ENCODE measurements at places on chromosomes 7 and 10.

DNA sequence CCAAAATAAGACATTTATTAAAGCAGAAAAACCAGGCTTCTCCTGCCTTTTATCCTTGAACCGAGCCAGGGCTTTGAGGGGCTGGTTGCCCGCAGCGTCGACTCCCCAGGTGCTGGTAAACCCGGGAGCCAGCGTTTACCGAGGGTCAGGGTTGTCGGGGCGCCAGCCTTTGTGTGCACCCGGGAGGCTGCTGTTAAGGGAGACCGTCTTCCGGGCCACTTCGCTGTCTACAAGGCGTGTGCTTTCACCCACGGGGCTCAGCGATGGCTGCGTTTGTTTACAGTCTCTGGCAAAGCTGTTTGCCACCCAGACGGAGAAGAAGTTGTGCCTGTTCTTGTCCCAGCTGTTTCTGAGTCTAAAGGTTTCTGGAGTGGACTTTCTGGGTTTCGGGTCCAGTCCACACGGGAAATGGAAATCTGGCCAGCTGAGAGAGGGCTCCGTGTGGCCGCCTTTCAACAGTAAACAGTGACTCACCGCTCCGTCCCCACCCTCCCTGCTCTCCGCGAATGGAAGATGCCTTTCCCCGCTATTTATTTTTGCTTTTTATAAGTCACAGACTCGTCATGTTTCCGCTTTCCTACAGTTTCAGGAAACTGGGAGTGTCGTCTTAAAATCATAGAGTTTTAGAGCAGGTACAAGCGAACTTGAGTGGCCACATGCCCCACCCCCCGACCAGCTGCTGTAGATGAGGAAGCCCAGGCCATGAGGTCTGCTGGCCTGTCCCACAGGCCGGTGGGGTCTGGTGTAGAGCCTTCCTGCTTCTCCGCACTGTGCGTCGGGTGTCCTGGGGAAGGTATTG lies 2.2 kb downstream of the MAFK start:
- peak; percentile 93 for DNase-seq

- DNase-seq: no peak
Measured at GRCh38 chr7:81990395-81990794, 220.5 kb upstream of the HGF start.

- no peak for DNase-seq
Measured at GRCh38 chr10:80751940-80752339, 214.2 kb downstream of the SH2D4B start.

- no peak for DNase-seq
Measured at GRCh38 chr7:95213148-95213547, 111.2 kb downstream of the PON1 start.

GRCh38 chr10:62496925-62497324 lies 122.8 kb downstream of the ZNF365 start:
- DNase-seq: no peak

DNA sequence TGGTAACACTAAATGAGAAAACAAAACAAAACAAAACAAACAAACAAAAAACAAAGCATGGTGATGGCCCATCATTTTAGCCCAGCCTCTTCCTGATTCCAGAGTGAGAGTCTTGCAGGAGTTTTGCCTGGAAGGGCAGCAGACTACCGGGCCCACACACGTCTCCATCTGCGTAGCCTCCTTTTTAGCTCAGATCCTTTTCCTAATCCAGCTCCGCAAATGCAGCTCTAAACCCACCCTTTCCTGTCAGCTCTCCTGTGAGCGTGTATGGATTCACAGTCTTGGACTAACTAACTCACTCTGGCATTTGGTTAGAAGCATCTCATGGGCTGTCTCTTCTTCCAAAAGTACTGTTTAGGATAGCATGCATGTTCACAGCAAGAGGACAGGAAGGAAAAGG lies 14.0 kb downstream of the OR9A4 start:
- DNase-seq: no peak

DNA sequence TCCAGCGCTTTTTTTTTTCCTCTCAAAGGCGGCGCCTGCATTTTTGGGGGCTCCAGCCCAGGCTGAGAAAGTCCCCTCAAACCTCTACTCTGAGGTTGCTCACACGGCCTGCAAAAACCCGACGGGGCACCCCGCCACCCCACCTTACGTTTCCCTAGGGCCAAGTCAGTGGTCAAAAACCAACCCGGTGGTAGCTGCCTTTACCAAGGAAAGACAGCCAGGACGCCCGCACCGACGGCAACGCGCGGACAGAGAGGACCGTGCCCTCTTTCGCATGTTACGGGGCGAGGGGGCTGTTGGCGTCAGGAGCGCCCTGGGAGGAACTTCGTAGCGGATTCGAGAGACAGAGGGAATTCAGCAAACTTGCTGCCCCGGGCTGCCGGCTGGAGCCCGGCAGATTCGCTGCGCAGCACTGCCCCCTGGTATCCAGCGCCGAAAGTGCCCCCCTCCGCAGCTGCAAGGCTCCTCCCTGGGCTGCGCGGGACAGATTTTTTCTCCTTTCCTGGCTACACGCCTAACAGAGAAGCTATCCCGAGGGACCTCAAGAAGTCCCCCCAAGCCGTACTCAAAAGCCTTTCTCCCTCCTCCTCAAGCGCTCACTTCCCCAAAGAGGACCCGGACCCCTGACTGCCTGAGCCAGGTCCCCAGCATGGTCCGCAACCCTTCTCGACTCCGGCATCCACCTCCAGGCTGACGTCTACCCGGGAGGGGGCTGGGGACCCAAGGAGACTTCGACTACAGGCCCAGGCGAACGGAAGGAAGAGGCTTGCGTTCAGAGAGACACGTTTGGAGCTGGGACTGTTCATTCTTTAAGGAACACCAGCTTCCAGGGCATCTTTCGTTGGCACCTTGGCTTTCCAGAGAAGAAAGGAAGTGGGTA lies 27.7 kb upstream of the VAX1 start:
- DNase-seq: peak; percentile 78

DNA sequence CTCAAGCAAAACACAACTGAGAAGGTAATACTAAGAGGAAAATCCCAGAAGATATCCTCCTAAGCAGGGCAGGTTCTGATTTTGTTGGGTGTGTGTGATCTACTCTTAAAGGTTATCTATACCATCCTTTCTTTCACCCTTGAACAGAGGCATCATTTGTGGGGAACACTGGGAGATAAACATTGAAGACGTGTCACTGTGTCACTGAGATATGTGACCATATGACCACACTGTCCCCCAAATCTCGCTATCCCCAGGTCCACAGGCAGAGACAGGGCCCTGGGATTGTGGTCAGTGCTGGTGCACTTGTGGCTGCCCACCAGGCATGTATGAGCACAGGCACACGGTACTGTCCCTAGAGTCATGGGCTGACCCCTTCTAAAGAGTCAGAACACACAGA lies 30.0 kb downstream of the TECTB start:
- DNase-seq: no peak

DNA sequence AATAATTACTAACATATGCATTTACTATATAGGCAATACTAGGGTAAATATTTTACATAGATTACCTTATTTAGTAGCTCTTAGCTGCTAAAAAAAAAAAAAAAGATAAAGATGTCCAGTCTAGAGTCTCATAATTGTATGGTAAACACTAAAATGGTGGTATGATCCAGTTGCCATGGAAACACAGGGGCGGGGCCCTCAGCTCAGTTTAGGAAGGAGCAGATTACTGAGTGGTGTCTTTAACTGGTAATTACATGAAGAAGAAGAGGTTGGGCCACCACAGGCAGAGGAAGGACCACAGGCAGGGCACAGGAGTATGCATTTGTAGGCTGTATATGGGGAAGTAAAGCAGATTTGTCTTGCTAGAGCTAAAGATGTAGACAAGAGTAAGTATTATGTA lies 43.7 kb downstream of the ITGB8 start:
- DNase-seq: peak; percentile 13

DNA sequence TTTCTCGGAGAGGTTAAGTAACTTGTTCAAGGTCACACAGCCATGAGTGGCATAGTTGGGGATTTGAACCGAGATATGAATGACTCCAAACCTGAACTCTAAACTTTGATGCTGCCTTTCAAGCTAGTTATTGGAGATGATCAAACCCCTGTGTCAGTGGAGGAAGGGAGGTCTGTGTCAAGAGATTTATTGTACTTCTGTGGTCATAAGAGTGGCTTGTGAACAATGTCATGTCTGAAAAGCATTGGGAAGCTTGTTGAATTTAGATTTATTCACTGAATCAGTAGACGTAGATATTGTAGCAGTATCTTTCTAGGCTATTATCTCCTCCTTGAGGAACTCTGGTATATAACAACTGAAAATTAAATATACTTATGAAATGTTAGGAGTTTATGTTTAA lies 27.3 kb downstream of the SNX10 start:
- DNase-seq: no peak

GRCh38 chr10:11204351-11204942 lies 186.8 kb downstream of the CELF2 start:
- no peak for DNase-seq

DNA sequence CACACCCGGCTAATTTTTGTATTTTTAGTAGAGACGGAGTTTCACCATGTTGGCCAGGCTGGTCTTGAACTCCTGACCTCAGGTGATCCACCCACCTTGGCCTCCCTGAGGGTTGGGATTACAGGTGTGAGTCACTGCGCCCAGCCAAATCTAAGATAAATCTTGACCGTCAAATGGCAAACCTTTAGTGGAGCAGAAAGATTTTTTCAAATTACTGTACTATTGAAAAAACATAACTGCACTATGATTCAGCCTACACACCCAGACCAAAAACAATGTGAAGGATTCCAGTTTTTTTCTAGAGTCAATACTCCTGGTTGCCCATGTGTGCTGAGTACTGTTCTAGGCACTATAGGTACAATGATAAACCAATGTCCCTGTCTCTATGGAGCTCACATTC lies 33.9 kb upstream of the SVIL start:
- DNase-seq: no peak

DNA sequence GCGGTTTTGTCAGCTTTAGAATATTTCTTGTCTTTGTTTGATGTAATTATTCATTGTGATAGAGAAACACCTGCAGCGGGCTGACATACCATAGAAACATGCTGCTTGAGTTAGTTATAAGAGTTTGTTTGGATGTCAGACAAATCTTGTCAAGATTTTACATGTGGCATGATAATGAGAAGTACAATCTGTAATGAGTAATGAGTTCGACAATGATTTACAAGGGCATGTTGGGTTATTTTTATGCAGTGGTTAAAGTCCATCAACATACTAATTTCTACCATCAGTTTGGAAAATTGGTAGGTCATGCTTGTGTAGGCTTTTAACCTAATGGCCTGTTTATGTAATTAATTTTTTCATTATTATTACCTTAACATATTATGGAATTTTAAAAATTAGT lies 31.3 kb downstream of the FZD1 start:
- no peak for DNase-seq

- DNase-seq: peak; percentile 15
Measured at GRCh38 chr7:99563650-99564049, 5.2 kb downstream of the ZNF655 start.

- DNase-seq: peak; percentile 69
Measured at GRCh38 chr7:47763063-47763974, 181.4 kb upstream of the TNS3 start.

DNA sequence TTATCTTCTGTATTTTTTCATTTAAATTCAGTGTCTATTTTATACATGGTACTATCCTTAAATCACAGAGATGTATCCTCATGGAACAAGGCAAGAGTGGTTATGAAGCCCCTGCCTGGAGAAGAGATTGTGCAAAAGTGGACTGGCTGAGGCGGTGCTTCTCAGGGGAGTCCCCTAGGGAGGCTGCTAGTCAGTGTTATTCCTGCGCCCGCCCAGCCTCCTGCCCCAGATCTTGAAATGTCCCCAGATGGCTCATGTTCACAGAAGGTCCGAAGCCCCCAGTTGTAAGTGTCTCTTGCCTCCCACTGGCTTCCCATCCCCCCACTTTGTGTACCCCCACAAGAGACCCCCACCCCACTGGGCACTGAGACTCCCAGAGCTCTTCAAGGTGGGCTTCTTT lies 366.9 kb downstream of the TNS3 start:
- DNase-seq: no peak

DNA sequence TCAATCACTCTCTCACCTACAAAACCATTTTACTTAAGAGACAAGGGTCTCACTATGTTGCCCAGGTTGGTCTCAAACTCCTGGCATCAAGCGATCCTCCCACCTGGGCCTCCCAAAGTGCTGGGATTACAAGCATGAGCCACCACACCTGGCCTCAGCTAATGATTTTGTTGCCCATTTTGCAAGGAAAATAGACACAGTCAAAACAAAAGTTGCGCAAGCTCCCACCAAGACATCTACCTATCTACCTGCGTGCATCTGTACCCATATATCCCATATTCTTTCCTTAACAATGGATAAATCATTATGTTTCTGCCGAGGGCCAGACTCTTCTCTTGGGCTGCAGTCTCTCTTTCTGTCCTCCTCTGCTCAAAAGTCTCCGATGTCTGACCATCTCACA lies 67.3 kb downstream of the APBB1IP start:
- DNase-seq: no peak

DNA sequence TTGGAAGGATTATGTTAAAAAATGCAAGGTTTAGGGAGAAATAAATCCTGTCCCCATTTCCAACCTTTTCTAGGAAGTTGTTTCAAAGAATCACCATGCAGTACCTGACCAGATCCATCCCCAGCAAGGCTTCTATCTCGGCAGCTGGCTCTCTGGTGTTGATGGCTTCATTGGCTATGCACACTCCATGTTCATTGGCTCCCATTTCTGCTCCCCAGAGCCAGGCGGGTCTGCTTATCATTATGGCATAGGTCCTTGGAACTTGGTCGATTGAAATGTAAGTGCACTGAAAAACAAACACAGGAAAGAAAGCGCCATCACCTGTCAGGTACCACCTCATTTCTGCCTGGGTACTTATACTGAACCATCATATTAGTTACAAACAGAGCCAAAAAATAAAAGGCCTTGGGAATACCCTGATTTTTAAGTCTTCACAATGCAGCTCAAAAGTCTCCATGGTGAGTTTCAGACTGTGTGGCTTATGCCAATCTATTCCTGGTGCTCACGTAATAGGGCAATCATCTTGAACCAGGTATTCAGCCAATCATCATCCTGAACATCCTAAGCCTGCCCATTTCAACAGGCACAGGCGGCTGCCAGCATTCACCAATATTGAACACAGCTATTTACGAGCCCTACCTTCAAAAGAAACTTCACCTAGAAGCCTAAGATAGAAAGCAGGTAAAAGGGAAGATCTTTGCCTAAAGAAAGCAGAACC lies 34.4 kb downstream of the SCRN1 start:
- DNase-seq: no peak

- no peak for DNase-seq
Measured at GRCh38 chr7:47073284-47073683, 508.6 kb downstream of the TNS3 start.

GRCh38 chr10:102597131-102597991 lies 46.9 kb upstream of the TRIM8 start:
- no peak for DNase-seq

- no peak for DNase-seq
Measured at GRCh38 chr10:45443101-45444009, 69.3 kb downstream of the ALOX5 start.

DNA sequence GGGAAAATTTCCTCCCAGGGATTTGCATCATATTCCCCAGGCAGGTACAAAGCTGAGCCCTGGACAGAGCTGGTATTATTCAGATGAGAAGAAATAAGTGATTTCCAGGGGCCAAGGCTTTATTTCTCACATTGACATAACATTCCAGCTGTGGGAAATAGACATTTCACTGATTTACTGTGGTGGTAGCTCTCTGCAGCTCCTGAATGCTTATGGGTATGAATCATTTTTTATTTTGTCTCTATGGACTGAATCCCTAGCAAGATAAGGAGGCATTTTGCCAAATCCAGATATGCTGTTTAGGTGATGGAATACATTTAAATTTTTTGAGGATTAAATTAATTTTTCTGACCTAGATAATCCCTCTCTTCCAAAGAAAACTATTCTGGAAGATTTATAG lies 97.9 kb downstream of the MTPN start:
- no peak for DNase-seq

GRCh38 chr7:80312139-80312661 lies 177.6 kb downstream of the GNAI1 start:
- DNase-seq: peak; percentile 51

- DNase-seq: no peak
Measured at GRCh38 chr10:89351412-89351779, 23.6 kb downstream of the IFIT3 start.
